ENCODE measurements at places on chromosomes 4 and X. TPM values are rescaled to one million over a fixed set of nuclear protein-coding genes. Genes with fewer than 3 reads are reported as not detected.

Gene UGT2B10
- total RNA-seq, result not detected

Gene RASGEF1B
- 0.52 TPM for total RNA-seq

Gene MAGEE1
- total RNA-seq, result 0.33 TPM

Gene ARMCX2
- total RNA-seq, result 78.0 TPM

Gene GABRA4
- total RNA-seq, result not detected

Gene TENM3
- 26.2 TPM for total RNA-seq
